ENCODE measurements at places on chromosomes 13 and 19.

GRCh38 chr19:10243606-10244005, 8.4 kb upstream of the MRPL4 start:
- no peak for DNase-seq

GRCh38 chr19:30049226-30049625, 107.2 kb downstream of the URI1 start:
- DNase-seq: no peak

DNA sequence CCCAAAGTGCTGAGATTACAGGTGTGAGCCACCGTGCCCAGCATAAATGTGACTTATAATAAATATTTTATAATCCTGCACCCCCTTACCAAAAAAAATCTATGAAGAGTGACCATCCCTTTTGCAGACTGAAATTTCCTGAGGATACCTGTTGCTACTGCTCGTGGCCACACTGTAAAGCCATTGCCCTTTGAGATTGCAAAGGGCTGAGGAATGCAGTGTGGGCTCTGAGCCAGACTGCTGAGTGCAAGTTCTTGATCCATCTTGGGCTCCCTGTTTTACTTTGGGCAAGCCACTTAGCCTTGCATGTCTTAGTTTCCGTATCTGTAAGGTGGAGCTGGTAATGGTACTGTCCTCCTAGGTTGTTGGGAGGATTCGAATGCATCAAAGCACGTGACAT, 23.4 kb downstream of the SIPA1L3 start:
- DNase-seq: no peak

DNA sequence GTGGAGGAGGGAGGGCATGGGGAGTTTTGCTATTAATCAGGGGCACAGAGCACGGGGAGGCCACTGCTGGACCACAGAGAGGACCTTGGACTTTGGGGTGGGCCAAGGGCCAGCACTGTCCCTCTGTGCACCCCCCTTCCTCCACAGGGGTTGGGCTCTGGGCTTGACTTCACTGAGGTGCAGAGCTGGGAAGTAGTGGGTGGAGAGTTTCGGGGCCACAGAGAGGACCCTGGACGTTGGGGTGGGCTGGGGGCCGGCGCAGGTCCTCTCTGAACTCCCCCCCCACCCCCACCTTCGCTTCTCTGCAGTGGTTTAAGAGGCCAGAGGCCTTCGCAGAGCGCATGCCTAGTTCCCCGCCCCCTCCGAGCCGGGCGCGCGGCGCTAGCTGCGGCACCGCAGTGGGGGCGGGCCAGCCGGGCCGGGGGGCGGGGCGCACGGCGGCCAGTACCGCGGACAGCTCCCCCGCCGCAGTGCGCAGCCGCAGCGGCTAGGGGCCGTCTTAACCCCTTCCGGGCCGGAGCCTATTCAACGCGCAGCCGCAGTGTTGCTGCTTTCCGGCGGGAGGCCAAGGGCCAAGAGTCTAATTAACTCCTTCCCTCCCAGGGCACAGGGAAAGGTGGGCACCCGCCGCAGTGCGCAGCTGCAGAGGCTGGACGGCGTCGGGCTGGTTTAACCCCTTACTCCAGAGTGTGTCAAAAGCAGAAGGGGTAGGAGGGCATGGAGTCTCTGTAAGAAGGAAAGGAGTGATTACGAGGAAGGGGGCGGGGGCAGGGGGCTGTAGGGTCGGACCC, 3.7 kb downstream of the KCNC3 start:
- peak; percentile 34 for DNase-seq

- no peak for DNase-seq
Observed at GRCh38 chr19:44925114-44925891, 10.9 kb downstream of the APOC1 start.

GRCh38 chr13:72534951-72535640, 192.3 kb downstream of the MZT1 start:
- DNase-seq: no peak

Measured in stimulated activated CD8-positive, alpha-beta memory T cell treated with anti-CD3 and anti-CD28 coated beads, Interleukin-4, amount 100 ng/mL, for 4 hours (primary cell).